ENCODE measurements at places on chromosomes 4 and X.

GRCh38 chr4:105058177-105058812 is 88.4 kb upstream of the TET2 start:
- DNase-seq: no peak

DNA sequence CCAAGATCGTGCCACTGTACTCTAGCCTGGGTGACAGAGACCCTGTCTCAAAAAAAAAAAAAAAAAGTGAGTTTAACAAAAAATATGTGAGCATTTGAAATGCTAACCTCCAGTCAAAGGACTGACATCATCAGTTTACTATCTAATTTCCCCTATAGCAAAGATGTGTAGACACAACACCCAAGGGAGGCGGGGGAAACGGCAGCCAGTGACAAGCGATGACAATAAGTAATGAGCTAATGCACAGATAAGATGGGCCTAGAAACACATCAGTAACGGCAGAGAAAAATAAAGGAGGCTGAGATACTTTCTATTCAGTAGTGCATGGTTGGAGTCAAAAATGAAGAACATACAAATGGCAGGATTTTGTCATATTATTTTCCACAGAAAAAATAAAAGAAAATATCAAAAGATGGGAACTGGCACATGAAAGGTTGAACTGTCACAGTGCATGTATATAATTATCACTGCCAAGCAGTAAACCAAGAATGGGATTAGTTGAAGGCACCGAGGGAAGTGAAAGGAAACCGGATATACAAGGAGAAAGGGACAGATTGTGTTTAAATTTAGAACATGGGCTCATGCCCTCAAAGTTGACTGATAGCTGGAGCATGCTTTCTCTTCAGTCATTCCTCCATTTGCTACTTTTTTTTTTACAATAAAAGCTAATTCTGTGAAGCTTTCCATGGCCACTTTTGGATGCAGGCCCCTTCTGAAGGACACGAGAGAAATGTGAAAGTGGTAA is 41.8 kb downstream of the IGFBP7 start:
- no peak for DNase-seq

GRCh38 chr4:14888790-14889572 is 113.3 kb upstream of the CPEB2 start:
- DNase-seq: no peak

- DNase-seq: no peak
Observed at GRCh38 chrX:34653811-34654210, 3.3 kb downstream of the TMEM47 start.

- DNase-seq: no peak
Observed at GRCh38 chrX:119206203-119206602, 29.9 kb upstream of the PGRMC1 start.

DNA sequence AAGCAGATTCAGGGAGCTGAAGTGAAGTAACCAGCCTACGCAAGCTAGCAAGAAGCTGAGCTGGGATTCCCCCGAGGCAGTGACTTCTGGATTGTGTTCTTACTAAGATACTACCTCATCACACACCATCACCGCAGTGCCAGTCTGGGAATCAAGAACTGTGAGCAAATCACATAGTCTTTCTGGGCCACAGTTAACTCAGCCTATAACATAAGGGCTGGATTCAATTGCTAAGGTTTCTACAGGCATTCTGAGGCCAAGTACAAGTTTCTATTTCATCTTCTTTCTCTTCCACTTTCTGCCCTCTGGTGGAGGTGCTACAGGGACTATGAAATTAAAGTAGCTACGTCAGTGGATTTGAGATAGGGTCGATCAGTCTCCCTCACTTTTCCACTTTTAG is 1.4 kb upstream of the CORIN start:
- DNase-seq: no peak
